ENCODE measurements at places on chromosomes 1 and 21.

- no peak for DNase-seq
Observed at GRCh38 chr1:45864167-45865106, 61.0 kb downstream of the MAST2 start.

- DNase-seq: peak; percentile 69
Observed at GRCh38 chr1:18530587-18531502, 50.1 kb downstream of the KLHDC7A start.

DNA sequence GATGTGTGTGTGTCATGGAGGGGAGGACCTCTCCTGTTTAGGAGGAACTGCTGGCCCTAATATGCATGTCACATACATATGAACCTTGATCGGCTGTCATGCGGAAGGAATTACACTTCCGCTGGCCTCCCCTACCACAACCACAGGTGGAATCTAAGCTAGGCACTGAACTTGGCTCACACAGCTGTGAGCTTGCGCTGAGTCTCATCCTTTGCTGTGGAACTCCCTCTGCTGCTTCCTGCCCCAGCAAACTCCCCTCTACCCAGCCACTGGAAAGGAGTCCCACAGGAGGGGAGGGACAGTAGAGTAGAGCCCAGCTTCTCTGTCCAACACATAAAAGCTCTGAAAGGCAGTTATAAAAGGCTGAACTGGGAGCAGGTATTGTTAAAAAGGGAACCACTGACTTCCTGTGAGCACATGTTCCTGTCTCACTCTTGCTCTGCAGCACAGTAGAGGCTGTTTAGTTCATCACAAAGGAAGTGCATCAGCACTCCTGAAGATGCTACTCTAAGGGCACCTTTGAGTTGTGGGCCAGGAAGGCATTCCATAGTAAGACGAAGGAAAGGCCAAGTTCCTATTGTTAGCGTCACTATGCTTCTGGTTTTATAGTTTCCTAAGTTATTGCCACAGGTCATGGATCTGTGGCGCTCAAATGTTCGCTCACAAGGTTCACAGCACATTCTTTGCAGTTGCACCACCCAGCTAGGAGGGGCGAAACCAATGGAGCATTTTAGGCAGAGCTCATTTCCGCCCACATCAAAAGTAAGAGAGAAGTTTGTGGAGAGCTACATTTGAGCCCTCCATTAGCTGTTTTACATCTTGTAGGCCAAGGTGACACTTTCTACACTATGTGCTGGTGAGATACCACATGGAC lies 17.7 kb upstream of the PTPRC start:
- DNase-seq: peak; percentile 72

DNA sequence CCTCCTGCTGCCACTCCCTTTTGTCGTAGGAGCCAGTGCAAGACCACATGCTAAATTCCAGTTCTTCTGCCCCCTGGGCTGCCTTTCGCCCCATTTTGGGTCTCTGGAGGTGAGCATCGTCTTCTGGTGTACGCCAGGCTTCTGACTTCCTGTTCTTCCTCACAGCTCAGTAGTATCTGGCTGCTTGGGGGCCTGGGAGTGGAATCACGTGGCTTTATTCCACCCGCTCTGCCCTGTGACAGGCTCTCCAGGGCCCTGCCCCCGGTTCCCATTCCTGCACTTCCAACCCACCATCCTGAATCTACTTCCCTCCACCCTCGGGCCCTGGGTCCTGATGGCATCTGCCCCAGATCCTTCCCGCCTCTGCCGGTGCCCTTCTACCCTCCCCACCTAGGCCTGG lies 3.6 kb downstream of the NFASC start:
- no peak for DNase-seq

GRCh38 chr1:59738591-59739015 lies 76.1 kb upstream of the HOOK1 start:
- DNase-seq: no peak

DNA sequence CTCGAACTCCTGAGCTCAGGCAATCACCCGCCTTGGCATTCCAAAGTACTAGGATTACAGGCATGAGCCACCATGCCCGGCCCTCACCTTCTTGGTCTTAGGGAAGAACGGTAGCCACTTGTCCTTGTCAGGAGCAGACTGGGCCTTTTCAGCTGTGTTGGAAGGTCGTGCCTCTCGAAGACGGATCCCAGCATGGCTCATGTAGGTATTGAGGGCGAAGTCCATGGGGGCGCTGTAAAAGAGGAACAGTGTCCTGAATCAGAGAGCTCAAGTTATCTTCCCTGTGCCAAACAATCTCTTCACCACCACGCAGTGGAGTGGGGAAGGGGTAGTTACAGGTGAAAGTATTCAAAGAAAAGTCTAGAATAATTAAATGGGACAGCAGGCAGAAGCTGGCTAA lies 35.9 kb downstream of the LRRC71 start:
- DNase-seq: no peak

DNA sequence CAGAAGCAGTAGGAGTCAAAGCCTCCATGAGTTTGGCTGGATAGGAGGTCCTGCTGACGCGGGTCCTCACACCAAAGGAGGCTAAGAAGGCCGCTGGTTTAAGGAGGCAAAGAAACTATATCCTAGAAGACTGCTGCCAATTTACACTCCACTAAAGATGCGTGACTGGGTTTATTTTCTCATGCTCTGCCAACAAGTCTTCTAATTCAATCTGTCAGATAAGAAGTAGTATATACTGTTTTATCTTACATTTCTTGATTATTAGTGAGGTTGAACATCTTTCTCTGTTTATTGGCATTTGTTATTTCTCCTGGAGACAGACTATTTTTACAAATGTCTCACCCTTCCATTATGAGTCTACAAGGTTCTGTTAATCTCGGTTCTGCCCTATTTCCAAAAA lies 34.1 kb downstream of the ACBD6 start:
- no peak for DNase-seq

- DNase-seq: peak; percentile 99
Observed at GRCh38 chr1:224503161-224504118, 68.8 kb upstream of the WDR26 start.
